ENCODE measurements at places on chromosomes 4 and X. TPM values are rescaled to one million over a fixed set of nuclear protein-coding genes. Genes with fewer than 3 reads are reported as not detected.

DNA sequence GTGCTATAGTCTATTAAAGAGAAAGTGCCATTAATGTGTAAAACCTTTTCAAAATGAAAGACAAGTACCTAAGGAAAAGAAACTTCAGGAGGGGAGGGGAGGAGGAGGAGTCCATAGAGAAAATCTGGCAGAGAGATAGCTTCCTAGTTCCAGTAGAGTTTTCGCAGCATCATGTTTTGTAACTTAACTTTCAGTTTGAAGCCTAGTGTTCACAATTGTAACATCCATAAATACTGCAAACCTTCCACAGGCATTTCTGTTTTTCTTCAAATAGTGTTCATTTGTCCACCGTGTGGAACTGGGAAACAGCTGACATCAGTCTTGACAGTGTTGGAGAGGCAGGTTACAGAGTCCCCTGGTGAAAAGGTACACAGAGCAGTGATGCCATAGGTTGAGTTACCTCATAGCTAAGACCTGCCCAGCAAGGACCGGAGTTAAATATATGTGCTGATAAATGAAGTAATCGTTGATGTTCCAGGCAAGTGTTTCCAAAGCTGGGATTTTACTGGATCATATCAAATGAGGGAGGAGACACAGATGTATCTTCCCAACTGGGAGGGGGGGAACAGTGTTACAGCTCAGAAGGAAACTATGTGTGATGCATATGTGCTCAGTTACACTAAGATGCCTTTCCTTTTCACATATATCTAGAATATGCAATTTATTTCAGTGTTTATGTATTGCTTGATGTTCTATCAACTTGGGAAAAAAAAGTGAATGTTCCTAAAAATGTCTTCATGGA lies 369.5 kb upstream of the FAM241A start:
- H3K27me3 ChIP-seq = no peaks in the 10 kb centered on the region
- peak overlapping the region; percentile 12 for H3K4me3 ChIP-seq
- peak overlapping the region; percentile 66 for H3K27ac ChIP-seq

- peaks cover 10% of the 10 kb centered on the region for H3K27me3 ChIP-seq
- no peak overlapping the region for H3K4me3 ChIP-seq
- no peak for DNase-seq
- H3K27ac ChIP-seq = no peak overlapping the region
Observed at GRCh38 chr4:112526061-112526460, 10.1 kb upstream of the NEUROG2 start.

DNA sequence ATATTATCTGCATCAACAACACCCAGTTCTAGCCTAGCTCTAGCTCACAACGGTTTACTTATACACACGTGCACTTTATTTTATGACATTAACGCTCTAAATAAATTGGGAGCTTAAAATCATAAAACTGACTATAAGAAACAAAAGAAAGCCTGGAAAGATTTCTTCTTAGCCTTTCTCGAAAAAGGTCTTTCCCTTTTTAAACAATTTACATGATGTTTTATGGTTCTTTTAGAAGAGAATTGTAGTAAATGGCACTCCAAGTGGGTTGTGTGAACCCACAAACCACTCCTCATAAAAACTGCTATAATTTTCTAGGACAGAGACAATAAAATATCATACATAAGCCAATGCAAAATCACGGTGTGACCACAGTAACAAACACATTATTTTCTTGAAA lies 23.1 kb downstream of the STX18 start:
- DNase-seq = no peak
- H3K36me3 ChIP-seq = no peaks in the 10 kb centered on the region
- H3K4me1 ChIP-seq = no peaks in the 10 kb centered on the region
- no peak overlapping the region for H3K4me3 ChIP-seq

AADAT gene
- 28.4 TPM for total RNA-seq

DUSP9 gene
- total RNA-seq = not detected

- H3K27ac ChIP-seq = no peak overlapping the region
- no peaks in the 10 kb centered on the region for H3K36me3 ChIP-seq
- H3K4me3 ChIP-seq = no peak overlapping the region
- H3K4me1 ChIP-seq = no peaks in the 10 kb centered on the region
Observed at GRCh38 chr4:6059375-6059805, 41.2 kb upstream of the C4orf50 start.

GRCh38 chr4:145760961-145761929 lies 81.3 kb downstream of the C4orf51 start:
- H3K4me3 ChIP-seq = no peak overlapping the region
- H3K4me1 ChIP-seq = no peaks in the 10 kb centered on the region
- no peak overlapping the region for H3K27ac ChIP-seq
- no peaks in the 10 kb centered on the region for H3K27me3 ChIP-seq

CDKL5 gene
- total RNA-seq = 14.5 TPM

DCAF4L1 gene
- total RNA-seq = 0.35 TPM

GAGE12E gene
- total RNA-seq = not detected

DNA sequence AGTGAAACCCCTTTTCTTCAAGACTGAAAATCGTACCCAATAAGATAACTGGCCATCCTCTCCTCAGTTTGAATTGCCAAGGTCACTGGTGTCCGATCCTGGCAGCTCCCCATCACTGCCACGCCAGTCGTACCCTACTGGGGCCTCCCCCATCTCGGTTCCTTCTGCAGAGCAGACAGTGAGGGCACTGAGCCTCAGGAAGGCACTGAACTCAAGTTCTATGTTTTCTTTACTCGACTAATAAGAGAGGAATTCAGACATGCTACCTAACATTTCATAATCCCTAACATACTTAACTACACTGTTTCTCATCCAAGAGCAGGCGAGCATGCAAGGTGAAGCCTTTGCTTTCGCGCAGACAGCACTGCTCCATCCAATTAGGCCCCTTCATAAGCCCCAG lies 23.4 kb downstream of the ZFYVE28 start:
- no peak overlapping the region for H3K27ac ChIP-seq
- H3K36me3 ChIP-seq = no peaks in the 10 kb centered on the region
- H3K4me1 ChIP-seq = no peaks in the 10 kb centered on the region
- DNase-seq = no peak
- H3K4me3 ChIP-seq = no peak overlapping the region

- H3K4me3 ChIP-seq = no peak overlapping the region
- no peaks in the 10 kb centered on the region for H3K27me3 ChIP-seq
- H3K36me3 ChIP-seq = no peaks in the 10 kb centered on the region
- DNase-seq = no peak
- H3K27ac ChIP-seq = no peak overlapping the region
- no peaks in the 10 kb centered on the region for H3K4me1 ChIP-seq
Observed at GRCh38 chrX:128975745-128976144, 547.5 kb downstream of the SMARCA1 start.

HPSE gene
- total RNA-seq = 10.2 TPM

DNA sequence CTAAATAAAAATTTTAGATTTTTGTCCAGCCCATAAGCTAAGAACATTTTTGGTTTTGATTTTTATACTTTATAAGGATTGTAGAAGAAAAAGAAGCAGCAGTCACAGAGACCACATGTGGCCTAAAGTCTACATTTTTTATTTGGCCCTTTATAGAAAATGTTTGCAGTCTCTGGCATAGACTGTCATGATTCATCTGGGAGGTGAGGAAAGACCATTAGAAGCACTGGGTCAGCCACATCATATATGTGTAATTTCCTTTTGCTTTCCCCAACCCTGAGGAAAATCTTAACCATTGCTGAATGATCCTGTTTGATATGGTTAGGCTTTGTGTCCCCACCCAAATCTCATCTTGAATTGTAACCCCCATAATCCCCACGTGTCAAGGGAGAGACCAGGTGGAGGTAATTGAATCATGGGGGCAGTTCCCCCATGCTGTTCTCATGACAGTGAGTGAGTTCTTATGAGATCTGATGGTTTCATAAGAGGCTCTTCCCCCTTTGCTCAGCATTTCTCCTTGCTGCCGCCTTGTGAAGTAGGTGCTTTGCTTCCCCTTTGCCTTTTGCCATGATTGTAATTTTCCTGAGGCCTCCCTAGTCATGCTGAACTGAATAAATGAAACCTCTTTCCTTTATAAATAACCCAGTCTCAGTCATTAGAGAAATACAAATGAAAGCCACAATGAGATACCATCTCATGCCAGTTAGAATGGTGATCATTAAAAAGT lies 12.1 kb upstream of the COPS4 start:
- H3K4me1 ChIP-seq = no peaks in the 10 kb centered on the region
- no peaks in the 10 kb centered on the region for H3K36me3 ChIP-seq
- H3K4me3 ChIP-seq = no peak overlapping the region
- H3K27ac ChIP-seq = no peak overlapping the region
- no peaks in the 10 kb centered on the region for H3K27me3 ChIP-seq

GRCh38 chrX:20032201-20032600 lies 41.3 kb upstream of the BCLAF3 start:
- H3K27me3 ChIP-seq = no peaks in the 10 kb centered on the region
- no peaks in the 10 kb centered on the region for H3K36me3 ChIP-seq
- H3K4me1 ChIP-seq = no peaks in the 10 kb centered on the region
- no peak overlapping the region for H3K4me3 ChIP-seq
- H3K27ac ChIP-seq = no peak overlapping the region

DNA sequence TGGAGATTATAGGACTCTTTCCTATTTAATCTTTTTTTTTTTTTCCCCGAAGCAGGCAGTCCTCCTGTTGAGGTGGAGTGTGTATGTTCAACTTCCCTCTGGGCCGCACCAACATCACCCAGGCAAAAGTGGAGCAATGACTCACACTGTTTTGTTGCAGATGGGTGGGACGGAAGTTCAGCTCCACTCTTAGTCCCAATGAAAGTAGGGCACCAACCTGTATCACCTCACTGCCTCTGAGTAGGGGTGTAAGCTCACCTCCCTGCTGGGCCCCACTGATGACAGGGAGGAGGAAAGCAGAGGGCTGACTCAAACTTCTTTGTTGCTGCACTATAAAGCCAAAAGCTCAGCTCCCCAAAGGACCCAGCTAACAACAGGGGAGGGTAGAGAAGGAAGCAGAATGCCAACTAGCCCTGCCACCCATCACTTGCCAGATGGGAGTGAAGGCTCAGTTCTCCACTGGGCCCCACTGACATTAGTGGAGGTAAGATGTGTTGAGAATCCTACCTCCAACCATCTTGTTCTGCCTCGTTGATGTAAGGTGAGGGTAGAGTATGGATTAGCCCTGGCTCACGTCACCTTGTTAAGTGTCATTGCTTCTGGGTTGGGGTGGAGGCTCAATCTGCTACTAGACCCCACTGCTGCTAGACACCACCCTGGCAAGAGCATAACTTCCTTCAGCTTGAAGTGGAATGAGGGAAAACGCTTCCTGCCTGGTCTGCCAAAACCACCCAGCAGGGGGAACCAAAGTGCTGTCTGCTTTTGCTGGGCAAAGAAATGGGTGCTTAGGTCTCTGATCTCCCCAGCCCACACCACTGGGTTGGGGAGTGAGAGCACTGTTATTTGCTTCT lies 14.1 kb downstream of the RPS6KA3 start:
- H3K27ac ChIP-seq = no peak overlapping the region
- no peaks in the 10 kb centered on the region for H3K27me3 ChIP-seq
- H3K4me3 ChIP-seq = no peak overlapping the region
- H3K36me3 ChIP-seq = no peaks in the 10 kb centered on the region
- no peak for DNase-seq
- H3K4me1 ChIP-seq = no peaks in the 10 kb centered on the region

MAGEC2 gene
- total RNA-seq = not detected

- no peak overlapping the region for H3K4me3 ChIP-seq
- H3K36me3 ChIP-seq = no peaks in the 10 kb centered on the region
- no peaks in the 10 kb centered on the region for H3K27me3 ChIP-seq
- no peak for DNase-seq
Observed at GRCh38 chr4:93617606-93618005, 210.9 kb upstream of the ATOH1 start.

RBMX gene
- 231 TPM for total RNA-seq

DNA sequence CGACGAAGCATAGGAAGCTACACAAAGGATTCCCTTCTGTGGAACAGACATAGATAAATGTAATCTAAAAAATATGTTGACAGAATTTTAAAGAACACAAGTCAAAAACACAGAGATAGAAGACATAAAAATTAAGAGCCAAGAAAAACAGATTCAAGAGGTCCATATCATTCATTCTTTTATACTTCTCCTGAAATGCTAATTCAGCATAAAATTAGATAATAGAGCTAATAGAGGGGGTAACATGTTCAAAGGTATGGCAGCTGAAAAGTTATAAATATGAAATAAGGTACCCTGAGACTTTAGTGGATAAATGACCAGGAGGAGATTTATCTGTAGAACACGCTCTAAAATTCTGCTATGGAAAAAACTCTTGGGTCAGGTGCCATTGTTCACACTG lies 37.4 kb upstream of the PRSS48 start:
- H3K4me1 ChIP-seq = peaks cover 10% of the 10 kb centered on the region
- no peaks in the 10 kb centered on the region for H3K27me3 ChIP-seq
- DNase-seq = no peak
- no peak overlapping the region for H3K27ac ChIP-seq
